ENCODE measurements at places on chromosomes 2 and 18.

DNA sequence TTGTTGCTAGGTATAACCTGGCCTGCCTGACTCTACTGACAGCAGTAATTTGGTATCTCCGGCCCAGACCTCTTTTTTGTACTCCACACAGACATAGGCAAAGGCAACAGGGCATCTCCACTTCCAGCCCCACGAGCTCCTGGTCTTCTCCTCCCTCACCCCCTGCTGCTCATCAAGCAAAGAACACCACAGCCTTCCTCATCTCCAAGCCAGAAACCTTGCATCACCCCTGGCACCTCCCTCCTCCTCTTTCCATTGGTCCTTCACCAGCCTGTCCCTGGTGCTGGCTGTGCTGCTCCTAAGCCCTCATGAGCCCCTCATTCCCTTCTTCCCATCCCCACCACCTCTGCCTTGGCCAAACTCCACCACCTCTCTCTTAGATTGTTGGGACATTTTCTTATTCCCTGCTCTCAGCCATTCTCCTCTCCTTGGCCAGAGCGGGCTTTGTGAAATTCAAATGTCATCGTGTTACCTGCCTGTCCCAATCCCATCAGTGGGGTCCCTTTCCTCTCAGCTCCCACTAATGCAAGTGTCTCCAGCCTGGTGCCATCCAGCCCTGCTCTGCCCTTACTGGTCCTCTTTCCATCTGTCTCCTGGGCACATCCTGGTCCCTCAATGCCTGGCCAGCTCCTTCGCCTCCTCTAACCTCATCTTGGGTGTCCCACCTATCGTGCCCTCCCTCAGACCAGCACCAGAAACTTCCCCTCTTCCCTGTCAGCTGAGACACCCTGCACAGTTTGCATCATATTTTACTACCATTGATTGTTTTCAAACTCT lies 77.4 kb downstream of the INHBB start:
- no peak for DNase-seq

- DNase-seq = no peak
Observed at GRCh38 chr2:14700753-14701152, 68.2 kb downstream of the LRATD1 start.

GRCh38 chr2:10322481-10322880 lies 19.8 kb downstream of the HPCAL1 start:
- no peak for DNase-seq

- no peak for DNase-seq
Observed at GRCh38 chr2:99571954-99572353, 82.1 kb upstream of the REV1 start.

GRCh38 chr2:62029910-62030309 lies 124.4 kb downstream of the COMMD1 start:
- DNase-seq = no peak

DNA sequence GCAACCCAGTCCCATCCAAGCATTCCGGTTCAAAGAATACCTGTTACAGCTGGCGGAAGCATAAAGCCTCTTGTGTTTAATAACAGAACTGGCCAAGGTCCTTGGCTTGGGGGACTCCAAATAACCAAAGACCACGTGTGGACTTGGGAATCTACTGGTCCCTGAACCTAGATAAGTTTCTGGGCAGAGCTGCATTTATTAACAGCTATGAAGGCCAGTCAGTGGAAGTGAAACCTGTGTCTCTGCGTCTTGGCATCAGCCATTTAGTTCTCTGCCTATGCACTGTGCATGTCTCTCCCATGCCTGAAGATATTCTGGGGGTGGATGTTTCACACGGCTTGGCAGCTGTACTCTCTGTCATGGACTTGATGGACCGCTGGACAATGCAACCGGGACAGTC lies 137.7 kb downstream of the CCBE1 start:
- DNase-seq = no peak

- DNase-seq = no peak
Observed at GRCh38 chr2:39435234-39435633, 1.9 kb downstream of the MAP4K3 start.

DNA sequence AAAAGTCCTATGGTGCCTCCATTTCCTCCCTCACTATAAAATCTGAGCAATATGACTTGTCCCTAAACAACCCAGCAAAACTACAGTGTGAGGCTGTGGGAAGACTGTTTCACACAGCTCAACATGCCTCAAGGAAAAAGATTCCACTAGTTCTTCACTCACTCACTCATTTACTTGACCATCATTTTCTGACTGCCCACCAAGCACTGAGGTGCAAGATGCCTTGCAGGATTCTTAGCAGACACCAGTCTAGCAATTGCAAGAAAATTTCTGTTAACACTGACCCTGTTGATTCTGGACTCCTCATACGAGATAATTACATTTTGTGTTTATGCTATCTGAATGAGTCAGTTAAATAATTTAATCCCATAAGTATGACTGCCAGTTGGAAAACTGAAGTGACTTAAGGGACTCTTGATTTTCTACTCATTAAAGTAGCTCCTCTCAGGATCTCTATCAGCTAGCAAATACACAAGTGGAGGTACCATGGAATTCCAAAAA lies 51.9 kb upstream of the PCBP1 start:
- DNase-seq = no peak

DNA sequence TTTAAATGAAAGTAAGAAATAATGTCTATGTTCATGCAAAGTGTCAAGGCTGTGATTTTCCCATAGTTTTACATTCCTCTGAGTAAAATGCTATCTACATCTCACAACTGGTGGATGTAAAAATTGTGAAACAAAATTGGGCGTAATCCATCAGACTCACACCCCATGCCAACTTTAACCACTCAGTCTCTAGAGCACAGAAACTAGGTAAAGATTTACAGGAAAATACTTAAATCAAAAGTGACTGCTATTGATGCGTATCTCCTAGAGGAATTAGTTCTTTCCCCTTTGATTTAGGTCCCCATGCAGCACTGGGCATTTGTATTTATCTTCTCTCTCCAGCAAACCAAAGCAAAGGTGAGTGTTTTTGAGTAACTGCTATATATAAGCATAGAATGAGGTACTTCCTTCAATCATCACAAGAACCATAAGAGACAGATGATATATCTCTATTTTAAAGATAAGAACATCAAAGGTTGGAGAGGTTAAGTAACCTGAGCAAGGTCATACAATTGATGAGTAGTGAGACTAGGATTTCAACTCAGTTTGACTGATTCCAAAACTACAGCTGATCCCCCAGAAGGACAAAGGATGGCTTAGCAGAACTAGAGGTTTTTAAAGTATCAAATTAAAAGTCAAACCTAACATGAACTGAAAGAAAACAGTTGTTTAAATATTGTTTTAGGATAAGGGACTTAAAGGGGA lies 594.0 kb upstream of the ACVR2A start:
- DNase-seq = no peak

DNA sequence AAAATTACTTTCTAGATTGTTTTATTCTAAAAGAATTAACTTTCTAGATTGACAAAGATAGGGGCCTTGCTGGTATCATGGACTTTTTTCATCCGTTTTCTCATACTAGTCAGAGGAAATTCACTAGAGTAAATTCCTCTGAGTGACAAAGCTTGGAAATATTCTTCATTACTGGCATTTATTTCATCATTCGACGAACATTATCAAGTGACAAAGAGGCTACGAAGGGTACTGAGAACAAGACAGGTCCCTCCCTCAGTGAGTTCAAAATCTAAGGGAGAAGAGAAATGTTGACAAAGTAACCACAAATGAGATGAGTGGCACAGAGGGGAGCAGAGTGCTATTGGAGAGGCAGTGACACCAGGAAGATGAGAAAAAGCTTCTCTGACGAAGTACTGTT lies 4.3 kb downstream of the EPG5 start:
- DNase-seq = no peak

GRCh38 chr2:229980431-229981184 lies 58.3 kb downstream of the FBXO36 start:
- DNase-seq = no peak

DNA sequence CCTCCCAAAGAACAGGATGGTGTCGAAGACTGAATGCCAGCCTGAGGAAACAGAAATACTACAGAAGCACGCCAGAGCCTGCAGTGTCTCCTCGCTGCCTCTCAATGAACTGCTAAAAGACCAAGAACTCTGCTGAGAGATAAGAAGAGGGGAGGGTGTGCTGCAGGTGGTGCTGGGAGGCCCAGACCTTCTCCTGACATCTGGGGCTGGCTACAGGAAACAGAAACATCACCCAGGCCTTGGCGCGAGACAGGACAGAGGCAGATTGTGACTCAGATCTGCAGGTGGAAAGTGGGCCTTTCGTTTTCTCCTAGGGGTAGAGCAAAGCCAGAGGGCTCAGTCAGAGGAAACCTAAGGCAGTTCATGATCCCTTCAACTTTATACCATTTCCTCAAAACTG lies 250.3 kb upstream of the TCF4 start:
- DNase-seq = no peak

DNA sequence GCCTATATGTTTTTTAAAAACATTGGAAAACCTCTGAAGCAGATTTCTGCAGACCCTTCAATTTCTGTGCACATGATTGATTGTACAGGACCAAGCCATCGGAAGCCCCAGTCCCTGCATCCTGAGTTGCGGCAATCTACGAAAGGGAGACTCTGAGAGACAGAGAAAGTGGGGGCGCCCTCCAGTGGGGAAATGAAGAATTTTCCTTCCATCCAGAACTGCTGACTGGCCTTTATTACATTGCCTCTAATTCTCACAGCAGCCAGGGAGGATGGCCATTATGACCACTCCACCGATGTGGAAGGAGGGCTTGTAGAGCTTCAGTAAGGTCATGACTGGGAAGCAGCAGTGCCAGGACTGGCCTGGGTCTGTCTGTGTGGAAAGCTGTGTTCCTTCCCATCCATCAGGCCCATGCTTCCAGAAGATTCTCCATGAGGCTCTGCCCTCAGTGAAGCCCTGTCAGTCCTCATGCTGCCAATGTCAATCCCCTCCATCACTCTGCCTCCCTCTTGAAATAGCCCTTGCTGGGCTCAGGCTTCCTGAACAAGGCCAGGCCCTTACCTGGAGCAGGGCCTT lies 20.0 kb upstream of the RESP18 start:
- no peak for DNase-seq
